ENCODE measurements at places on chromosomes 7 and 10. TPM values are rescaled to one million over a fixed set of nuclear protein-coding genes. Genes with fewer than 3 reads are reported as not detected.
A peak's percentile ranks its signal among the peaks of the same experiment; 100 is the strongest.

DNA sequence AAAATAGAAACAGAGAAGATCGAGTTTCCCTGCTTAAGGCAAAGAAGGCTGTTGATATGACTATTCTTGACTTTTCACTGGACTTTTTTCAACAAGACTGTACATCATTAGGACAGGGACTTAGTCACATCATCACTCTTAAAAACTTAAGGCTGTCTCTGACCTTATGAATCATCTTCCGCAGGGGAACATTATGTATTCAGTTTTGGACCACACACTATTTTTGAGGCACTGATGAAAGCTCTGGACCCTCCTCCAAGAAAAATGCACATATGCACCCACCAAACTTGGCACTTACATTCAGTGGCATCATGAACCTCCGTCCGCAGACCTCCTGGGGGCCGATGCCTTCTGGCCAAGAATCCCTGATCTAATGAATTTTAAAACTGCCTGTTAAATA lies 96.4 kb downstream of the CALD1 start:
- H3K27me3 ChIP-seq, result no peaks in the 10 kb centered on the region
- no peak overlapping the region for H3K4me3 ChIP-seq
- H3K4me1 ChIP-seq, result no peaks in the 10 kb centered on the region
- peaks cover 11% of the 10 kb centered on the region for H3K36me3 ChIP-seq

GRCh38 chr7:45220846-45221618 lies 63.4 kb downstream of the RAMP3 start:
- no peak for DNase-seq
- H3K27me3 ChIP-seq, result peaks cover 5% of the 10 kb centered on the region
- no peaks in the 10 kb centered on the region for H3K36me3 ChIP-seq
- no peak overlapping the region for H3K27ac ChIP-seq
- H3K4me1 ChIP-seq, result no peaks in the 10 kb centered on the region

SPDYE5 gene
- not detected for polyA plus RNA-seq

DNA sequence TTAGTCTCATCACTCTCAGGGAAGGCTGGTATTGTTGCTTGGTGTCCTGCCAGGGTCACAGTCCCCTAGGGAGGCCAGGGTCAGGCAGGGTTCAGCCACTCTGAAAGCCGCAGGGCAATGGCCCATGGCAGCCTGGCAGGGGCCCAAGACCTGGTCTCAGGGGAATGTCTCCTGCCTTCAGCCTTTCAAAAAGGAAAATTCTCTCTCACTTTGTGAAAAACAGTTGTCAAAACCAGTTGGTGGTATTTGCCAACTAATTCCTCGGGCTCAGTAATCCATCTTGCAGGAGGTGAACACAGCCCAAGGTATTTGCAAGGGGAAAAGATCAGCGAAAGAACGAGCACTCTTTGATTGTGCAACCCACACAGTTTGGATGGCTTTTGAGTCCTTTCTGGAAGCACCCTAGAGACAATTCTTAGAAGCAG lies 101.5 kb downstream of the JCAD start:
- 0 out of 2 replicates have a peak overlapping the region, but pooled peaks have one; percentile 20 for H3K27ac ChIP-seq
- H3K36me3 ChIP-seq, result no peaks in the 10 kb centered on the region
- H3K4me1 ChIP-seq, result no peaks in the 10 kb centered on the region
- DNase-seq, result no peak
- no peaks in the 10 kb centered on the region for H3K27me3 ChIP-seq
- H3K4me3 ChIP-seq, result no peak overlapping the region

DNA sequence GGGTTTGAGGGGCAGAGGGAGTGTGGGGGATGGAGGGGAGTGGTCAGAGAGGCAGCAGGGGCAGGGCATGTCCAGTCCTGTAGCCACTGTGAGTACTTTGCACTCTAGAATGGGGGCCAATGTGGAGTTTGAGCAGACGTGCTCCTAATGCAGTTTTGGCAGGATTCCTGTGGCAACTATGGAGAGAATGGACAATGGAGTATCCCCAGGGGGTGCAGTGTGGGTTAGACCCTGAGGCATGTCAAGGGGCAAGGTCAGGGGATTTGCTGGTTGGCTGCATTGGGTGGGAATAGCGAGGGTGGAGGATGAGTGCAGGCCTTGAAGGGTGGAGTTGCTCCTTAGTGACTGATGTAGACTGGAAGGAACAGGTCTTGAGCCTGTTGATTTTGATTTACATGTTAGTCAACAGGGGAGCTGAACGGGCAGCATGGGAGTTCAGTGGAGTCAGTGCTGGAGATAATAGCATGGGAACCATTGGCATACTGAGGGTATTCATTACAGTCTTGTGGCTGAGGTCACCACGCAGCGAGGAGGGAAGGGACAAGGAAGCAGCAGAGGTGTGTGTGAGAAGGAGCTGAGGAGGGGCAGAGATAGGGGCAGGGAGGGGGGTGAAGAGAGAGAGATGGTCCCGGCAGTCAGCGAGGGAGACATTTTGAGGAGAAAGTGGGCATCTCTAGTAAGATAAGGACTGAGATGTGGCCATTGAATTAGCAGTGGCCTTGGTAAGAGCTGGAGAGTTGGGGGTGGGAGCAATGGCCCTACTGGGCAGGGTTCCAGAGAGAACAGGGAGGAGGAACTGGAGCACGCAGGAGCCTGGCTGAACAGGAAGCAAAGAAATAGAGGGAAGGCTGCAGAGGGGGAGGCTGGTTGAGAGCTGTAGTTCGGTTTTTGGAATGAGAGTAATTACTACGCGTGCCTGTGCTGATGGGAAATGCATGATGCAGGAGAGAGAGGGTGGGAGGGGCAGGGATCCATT lies 112.7 kb downstream of the CCNY start:
- no peak overlapping the region for H3K4me3 ChIP-seq
- H3K27ac ChIP-seq, result peak overlapping the region; percentile 86
- peaks cover 34% of the 10 kb centered on the region for H3K4me1 ChIP-seq
- no peak for DNase-seq

DNA sequence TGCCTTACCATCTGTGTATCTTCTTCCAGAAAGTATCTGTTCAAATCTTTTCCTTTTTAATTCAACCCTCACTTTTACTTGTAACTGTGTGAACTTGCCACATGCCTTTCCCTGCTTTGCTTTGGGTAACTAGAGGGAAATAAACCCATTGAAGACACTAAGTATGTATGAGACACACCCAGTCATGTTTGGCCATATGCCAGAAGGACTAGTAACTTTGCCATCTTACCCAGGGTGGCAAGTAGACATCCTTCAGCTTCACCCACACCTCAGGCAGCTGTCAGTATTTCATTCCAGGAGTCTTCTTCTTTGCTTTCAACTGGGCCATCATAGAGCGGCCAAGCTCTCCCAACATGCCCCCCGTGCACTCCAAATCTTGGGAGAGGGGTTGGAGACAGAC lies 323.1 kb downstream of the TNS3 start:
- no peaks in the 10 kb centered on the region for H3K4me1 ChIP-seq
- no peaks in the 10 kb centered on the region for H3K36me3 ChIP-seq
- H3K27ac ChIP-seq, result no peak overlapping the region
- no peaks in the 10 kb centered on the region for H3K27me3 ChIP-seq
- no peak for DNase-seq

TAS2R3 gene
- polyA plus RNA-seq, result not detected

DNA sequence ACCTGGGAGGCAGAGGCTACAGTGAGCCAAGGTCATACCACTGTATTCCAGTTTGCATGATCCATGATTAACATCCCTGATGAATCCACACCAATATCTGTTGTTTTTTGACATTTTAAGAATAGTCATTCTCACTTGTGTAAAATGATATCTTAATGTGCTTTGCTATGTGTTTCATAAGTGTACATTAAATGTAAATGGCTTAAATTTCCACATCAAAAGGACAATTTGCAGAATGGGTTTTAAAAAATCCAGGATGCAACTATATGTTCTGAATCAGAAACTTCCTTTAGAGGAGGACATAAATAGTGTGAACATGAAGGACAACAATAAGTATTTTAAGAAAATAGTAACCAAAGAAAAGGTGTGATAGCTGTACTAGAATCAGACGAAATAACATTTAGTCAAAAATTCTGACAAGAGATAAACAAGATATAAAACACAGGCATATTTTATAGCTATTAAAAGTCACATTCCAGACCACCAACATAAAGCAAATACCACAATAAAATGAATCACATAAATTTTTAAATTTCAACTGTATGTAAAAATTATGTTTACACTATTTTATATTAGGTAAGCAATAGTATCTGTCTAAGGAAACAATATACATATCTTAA lies 42.4 kb downstream of the AKR1C3 start:
- no peak overlapping the region for H3K4me3 ChIP-seq
- no peaks in the 10 kb centered on the region for H3K27me3 ChIP-seq
- H3K27ac ChIP-seq, result no peak overlapping the region
- H3K36me3 ChIP-seq, result no peaks in the 10 kb centered on the region
